Fibroblast of the aortic adventitia (primary cell): ENCODE measurements at places on chromosomes 13 and 19.

DNA sequence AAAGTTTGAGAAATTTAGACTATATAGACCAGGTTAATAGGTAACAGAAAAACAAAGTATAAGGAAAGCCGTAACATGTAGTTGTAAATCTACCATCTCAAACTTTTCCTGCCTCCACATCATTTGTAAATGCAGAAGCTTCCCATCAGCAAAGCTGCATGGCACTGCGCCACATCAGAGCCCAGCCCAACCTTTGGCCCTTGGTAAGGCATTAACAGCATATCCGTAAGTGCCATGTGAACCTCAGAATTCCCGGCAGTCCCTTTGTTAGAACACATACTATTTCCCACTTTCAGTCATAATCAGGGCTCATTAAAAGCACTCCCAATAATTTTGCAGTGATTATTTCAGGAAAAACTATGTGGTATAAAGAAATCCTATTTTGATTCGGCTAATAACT lies 51.6 kb downstream of the MPHOSPH8 start:
- DNase-seq, result no peak

GRCh38 chr19:55171440-55171839 lies 5.0 kb upstream of the DNAAF3 start:
- DNase-seq, result no peak

DNA sequence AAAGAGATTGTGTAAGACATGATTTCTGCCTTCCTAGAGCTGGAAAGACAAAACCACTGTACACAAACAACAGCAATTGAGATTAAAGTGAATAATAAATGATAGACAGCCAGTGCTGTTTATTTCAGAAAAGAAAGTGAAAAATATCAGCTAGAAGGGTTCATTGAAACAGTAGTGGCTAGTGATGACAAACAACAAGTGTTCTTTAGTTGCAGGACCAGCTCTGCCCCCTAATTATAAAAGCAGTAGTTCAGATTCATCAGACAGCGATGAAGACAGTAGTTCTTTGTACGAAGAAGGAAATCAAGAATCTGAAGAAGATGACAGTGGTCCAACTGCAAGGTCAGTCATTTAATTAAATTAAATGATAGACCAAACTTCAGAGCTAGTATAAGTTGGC lies 14.8 kb downstream of the GPALPP1 start:
- DNase-seq, result no peak

DNA sequence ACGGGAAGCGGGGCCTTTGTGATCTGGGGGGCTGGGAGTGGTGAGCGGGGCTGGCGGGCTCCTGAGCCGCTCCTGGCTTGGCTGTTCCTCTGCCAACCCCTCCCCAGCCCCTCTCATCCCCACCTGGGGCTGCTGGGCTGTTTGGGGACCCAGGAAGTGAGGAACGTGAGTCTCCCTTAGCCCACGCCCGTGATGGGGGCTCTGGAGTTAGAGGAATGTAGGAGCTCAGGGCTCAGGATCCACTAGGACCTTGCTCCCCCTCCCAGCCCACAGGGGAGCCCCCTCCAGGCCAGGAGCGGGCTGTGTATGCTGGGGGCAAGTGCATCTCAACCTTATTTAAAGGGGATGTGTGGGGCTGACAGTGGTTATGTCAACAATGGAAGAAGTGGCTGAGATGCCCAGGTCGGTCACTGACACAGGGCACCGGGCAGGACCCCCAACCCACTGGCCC lies 134.1 kb downstream of the URI1 start:
- DNase-seq, result no peak

DNA sequence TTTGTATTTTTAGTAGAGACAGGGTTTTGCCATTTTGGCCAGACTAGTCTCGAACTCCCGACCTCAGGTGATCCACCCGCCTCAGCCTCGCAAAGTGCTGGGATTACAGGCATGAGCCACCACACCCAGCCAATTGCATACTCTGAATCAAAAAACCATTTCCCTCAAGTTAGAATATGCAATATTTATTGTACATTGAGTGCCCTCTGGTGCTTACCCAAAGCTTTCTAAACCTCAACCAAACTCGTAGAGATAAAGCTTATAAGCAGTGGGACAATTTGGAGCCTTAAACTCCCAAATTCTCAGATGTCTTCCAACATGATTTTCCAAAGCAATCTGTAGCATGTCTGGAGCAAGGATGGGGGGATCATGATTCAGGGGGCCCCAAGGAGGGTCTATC lies 22.4 kb downstream of the RFXAP start:
- peak; percentile 31 for DNase-seq

- DNase-seq, result peak; percentile 78
Observed at GRCh38 chr13:46551410-46552302, 1.3 kb upstream of the LRCH1 start.

GRCh38 chr19:24063295-24063694 lies 23.7 kb upstream of the ZNF254 start:
- no peak for DNase-seq
